ENCODE measurements at places on chromosomes 2 and 18.

- DNase-seq = no peak
These were observed 121.7 kb upstream of the GLI2 start for GRCh38 chr2:120613742-120614571.

DNA sequence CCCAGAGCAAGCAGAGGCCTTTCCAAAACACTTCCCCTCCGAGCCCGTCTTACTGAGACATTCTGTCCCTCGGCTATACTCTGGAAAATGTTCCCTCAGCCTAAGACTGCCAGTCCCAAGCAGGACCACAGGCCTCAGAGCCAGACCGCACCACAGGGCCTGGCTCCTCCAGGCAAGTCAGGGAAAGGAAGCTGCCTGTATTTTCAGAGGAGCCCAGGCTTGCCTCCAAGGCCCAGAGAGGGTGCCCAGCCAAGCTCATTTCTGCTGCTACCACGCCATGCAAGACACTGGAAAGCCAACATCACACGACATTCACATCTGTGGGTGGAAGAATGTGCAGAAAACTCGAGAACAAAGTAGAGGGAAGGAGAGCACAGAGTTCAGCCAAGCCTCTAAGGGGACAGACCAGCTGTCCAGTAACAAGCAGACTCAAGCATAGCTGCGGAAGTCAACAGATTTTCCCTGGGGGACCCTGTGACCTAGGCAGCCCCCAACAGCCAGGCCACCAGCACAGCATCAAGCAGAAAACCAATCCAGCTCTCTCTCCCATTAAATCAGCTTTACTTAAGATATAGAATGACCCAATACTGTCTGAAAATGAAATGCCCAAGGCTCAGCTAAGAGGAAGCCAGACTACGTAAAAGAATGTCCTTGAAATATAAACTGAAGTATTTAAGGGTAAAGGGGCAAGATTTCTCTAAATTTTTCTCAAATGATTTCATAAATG is 123.9 kb downstream of the ZFP36L2 start:
- no peak for DNase-seq

DNA sequence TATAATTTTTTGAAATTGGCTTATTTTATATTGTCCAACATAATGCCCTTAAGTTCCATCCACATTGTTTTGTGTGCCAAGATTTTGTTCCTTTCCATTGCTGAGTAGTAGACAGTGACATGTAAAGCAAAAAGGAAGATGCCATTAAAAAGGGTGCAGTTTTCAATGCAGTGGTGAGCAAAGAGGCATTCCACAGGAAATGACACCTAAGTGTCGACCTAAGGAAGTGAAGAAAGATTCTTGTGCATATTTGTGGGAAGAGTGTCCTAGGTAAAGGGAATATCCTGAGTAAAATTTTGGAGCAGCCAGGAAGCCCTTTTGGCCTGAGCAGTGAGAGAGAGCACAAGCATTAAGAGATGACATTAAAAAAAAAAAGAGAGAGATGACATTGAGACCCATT is 1099.9 kb downstream of the DPP10 start:
- DNase-seq = no peak

DNA sequence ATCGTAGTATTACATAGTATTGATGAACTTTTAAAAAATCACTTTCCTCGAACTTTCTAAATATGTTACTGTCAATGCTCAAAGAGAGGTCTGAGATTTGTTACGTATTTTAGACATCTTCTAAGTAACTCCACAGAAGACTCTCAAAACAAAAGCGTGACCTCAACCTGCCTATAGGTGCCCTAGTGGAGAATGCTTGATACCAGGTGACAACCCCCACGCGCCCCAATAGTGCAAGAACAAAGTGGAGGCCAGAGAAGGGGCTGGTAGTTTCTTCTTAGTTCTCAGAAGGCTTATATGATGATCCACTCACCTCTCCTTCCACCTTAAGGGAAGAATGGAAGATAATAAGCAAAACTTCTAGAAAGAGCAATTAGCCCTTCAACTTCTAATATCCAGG is 102.6 kb downstream of the ANKRD44 start:
- DNase-seq = no peak

DNA sequence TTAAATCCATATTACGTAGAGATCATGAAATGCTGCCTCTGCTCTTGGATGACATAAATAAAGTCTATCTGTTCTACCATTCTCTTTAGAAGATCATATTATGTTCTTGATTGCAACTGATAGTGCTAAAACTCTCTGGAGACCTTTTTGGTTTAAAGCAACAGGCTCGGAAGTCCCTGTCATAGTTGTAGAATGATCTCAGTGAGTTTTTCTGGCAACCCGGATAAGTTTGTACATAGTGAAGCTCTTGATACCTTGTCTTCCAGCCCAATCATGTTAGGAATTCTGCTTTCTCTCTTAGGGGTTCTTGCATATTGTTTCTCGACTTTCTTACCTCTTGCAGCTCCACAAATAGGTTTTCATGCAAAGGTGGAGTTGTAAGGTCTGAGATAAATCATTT is 156.1 kb downstream of the TTC27 start:
- DNase-seq = no peak

DNA sequence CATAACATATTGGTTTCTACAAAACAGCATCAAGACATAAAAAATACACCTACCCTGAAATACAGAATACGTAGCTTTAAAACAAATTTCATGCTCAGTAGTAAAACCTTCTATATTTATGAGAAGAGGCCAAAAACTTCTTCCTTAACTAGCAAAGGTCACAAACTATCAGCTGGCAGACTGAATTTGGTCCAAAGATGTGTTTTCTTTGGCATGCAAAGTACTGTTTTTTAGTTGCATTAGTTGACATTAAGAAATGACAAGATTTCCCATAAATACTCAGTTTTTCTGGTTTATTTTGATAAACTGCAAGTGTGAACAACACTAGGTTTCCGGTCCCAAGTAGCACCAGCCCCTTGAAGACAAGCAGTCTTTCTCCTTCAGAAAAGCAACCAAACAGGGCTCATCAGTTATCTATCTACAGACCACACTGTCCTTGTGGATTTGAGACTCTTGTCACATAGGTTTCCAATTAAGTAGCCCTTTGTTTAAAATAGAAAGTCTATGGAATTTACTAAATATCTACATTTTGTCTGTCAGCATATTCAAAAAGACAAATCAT is 35.6 kb downstream of the SLC25A12 start:
- no peak for DNase-seq

DNA sequence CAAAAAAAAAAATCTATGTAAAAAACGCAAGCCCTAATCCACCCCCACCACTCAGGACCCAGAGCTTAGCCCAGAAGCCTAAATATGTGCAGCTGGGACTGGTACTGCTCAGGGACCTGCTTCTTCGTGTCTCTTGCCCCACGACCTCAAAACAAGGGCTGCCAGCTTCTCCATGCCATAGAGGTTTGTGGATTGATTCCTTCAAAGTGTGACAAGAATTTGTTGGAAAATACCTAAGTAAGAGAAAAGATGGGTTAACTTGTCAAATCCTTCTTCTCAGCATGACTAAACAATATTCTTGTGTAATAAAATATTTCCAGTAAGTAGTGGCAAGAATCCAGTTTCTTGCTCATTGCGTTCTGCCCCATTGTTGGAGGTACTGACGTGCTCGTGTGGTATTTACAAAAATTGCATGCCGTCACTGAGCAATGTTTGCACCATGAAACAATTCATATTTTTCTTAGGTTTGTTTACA is 825 bp upstream of the SCYGR1 start:
- DNase-seq = no peak

GRCh38 chr2:121242976-121243375 is 42.0 kb downstream of the TFCP2L1 start:
- DNase-seq = no peak

DNA sequence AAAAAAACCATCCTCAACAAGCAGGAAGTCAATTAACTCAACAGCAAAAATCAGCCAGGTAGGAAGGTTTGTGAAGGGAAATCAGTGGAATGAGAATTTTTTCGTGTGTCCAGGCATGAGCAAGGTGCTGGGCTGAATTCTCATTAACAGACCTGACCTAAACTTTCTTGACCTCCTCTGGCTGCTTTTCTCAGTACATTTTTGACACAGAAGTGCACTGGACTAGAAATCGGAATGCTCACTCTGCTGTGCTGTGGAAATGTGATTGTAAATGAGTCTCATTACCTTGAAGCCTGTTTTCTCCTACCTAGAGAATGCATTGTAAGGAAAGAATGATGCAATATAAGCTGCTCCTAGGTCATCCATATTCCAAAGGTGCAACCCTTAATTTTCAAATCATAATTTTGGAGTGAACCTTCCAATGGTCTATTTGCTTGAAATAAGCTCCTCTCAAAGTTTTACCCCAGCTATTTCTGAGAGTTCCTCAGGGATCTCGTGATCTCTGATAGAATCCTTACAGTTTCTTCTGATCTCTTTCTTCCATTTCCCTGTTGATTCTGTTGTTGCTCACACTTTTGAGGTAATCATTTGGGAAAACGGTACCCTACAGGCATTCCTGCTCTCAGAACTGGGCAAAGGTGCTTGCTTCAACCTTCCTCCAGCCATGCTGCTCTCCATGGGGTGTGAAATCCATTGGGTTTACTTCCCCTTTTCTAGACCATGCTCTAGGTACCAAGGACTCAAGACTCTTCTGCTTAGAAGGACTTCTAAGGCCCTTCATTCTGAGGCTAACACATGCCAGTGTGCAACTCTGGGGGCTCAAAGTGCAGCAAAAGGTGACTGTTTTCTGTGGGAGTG is 104.9 kb upstream of the ITPRID2 start:
- no peak for DNase-seq
